ENCODE measurements at places on chromosomes 3 and 15.

GRCh38 chr3:126777366-126777765, 73.3 kb downstream of the CHCHD6 start:
- ATAC-seq = no peak

DNA sequence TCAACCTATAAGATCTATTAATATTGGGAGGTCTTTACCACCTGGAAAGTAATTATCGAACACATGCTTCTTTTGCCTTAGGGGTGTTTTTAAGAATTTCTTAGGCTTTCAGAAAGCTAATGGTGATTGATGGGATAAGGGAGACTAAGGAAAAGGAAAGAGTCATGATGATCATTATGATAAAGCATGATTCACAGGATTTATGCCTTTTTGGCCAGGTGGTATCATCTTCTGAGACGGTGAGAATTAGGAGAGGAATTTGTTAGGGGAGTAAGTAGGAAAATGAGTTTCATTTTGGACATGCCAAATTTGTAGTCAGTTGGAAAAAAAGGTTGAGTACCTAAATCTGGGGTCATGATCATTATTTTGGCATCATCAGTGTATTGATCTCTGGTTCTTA, 8.9 kb downstream of the ARMC8 start:
- ATAC-seq = no peak

DNA sequence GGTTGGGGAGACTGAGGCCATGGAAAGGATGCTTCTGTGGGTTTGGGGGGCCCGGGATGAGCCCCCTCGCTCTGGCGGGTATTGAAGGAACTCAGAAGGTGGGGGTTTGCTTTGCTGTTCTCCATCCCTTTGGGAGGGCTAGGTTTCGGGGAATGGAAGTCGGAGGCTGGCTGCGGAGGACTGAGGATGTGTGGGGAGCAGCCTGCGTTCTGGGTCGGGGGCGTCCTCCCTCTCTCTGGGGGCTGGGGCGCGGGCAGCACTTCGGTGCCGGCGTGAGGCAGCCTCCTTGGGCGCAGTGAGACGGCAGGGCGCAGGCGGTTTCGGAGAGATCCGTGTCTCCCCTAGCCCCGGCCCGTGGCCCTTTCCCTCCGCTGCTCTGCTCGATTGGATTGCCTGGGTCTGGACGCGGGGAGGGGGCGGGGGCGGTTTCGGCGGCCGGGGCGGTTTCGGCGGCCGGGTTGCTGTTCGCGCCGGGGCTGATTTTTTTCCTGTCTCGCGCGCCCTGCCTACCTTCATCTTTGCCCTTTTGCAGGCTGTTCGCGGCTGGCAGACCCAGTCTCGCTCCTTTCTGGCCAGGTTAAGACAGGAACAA, 1.4 kb downstream of the PTPRG start:
- ATAC-seq = no peak

DNA sequence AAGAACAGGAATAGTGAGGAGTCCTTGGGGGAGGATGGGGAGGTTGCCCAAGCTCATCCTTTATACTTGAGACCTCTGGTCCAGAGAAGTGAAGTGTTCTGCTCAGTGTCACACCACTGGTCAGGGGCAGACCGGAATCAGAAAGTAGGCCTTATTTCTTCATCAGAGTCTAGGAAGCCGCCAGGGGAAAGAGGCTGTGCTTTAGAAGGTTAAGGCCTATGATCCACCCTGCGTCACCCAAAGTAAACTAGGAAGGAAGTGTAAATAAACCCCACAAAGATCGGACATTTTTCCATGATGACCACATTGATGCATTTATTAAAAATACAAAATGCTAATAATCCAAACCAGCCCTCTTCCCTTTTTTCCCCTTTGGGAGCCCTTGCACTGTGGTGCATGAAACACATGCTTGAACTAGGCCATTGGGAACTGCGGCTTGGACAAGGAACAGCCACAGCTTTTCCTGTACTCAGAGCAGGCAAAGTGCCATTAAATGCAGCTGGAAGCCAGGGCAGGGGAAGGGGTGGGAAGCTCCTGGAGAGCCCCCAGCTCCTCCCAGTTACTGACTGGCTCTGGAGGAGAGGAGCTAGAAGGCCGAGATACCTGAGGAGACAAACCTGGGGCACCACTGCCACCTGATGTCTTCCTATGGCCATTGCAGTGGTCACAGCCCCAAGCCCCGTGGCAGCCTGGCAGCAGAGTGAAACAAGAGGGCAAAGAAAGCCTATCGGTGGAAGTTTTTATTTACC, 37.0 kb downstream of the CDC25A start:
- peak; percentile 84 for ATAC-seq

DNA sequence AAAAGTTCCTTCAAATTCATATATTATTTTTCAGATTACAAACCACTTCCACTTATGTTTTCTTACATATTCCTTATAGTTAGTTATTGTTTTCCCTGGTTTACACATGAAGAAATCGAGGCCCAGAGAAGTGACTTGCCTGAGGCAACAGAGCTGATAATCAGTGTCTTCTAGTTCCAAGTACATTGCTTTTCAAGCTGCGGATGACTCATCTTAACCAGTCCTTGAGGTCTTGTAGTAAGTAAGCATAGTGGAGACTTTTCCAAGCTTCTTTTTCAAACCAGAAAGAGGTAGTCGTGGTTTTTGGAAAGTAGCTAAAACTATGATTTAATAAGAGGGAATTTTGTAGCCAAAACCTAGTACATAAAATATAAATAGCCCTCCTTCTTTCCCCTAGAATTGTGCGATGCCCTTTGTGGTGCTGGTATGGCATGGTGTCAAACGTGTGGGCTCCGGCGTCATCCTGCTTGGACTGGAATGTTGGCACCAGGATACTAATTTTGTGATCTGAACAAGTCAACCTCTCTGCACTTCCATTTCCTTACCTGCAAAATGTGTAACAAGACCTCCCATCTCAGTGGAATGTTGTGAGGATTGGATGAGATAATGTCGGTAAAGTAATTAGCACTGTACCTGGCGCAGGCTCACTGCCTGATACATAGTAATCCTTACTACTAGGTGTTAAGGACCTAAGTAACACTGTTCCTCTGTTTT, 19.0 kb upstream of the DLG1 start:
- ATAC-seq = no peak

DNA sequence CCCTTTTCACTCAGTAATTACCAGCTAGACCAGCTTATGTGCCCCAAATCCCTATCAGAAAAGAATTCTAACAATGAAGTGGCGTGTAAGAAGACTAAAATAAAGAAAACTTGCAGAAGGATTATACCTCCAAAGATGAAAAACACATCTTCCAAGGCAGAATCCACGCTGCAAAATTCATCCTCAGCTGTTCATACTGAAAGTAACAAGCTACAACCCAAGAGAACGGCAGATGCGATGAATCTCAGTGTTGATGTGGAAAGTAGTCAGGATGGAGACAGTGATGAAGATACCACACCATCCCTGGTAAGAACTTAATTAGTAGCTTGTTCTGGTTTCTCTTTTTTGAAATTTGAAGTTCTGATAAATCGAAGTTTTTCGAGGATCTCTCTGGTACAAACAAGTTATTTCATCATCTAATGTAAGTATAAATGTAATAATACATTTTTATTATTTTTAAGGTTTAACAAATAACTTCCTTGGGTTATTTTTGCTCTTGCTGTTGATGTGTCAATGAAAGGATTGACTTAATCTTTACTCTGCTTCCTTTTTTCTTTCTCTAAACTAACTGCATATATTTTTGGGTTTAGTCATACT, 1.4 kb downstream of the WDR76 start:
- peak; percentile 36 for ATAC-seq

- no peak for ATAC-seq
Observed at GRCh38 chr3:43489930-43490329, 131.9 kb downstream of the ANO10 start.

GRCh38 chr3:195405651-195406050, 37.2 kb downstream of the ACAP2 start:
- no peak for ATAC-seq

DNA sequence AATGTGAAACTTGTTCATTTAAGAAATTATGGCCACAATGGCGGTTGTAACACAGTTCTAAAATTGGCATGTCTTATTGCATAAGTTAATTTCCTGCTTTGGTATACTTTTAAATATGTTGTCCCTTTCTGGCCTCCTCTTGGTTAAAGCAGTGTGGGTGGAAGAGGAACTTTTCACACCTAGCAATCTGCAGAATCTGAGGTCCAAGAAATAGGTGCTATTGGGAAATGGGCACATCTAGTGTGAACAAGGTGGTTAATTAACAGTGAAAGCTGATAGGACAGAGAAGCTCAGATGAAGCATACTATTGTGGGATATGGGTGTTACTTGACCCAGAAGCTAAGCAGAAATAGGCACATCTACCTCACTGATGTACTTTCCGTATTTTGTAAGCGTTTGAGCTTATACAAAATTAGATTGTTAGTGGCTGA, 10.6 kb downstream of the CMC1 start:
- no peak for ATAC-seq

DNA sequence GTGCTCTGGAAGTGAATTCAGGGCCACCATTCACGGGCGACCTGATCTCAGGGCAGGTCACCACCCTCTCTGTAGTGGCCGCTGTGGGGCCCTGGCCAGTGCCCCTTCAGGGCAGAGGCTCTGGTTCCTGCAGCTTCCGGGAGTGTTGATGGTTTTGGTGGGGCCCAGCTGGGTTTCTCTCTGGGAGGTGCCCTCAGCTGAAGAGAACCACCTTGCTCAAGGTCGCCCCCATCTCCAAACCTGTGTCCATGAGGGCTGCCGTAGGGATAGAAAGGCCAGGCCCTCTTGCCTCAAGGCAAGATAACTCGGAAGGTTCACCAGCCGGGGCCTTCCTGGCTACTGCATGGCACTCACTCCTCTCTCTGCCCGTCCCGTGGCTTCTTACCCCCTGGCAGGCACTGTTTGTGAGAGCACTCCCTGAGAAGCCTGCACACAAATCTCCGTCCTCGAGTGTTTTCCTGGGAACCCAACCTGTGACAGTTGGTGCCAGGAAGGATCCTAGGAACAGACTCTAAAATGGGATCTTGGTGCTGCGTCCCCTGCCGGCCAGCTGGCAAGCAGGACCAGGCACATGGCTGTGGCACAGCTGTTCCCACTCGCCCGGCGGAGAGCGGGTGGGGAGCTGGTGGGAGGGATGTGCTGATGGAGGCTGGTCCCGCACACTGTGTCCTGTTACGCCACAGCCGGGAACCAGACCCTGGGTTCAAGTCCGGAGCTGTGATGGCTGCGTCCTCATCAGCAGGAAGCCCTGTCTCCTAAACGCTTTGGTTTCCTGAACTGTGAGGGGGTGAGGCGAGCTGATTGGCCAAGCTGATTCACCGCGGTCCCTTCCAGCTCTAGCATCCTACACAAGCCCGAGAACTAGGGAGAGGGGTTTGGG, 23.2 kb upstream of the PIGZ start:
- ATAC-seq = no peak

DNA sequence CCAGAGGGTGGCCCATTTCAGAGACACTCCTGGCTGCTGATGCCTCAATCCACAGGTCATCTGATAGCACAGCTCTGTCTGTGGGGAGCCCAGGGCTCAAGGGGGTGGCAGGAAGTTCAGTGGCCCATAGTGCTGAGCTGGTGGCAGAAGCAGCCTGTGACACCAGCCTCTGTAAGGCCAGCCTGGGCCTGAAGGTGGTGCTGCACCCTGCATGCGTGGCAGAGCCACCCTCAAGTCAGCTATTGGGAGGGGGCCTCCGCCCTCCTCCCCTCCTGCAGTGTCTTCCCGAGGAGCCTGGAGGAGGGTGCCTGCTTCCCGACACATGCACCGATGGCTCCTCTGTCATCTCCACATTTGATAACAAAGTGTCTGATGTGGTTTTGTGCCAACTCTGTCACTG, 3.0 kb downstream of the PLA1A start:
- ATAC-seq = peak; percentile 50

DNA sequence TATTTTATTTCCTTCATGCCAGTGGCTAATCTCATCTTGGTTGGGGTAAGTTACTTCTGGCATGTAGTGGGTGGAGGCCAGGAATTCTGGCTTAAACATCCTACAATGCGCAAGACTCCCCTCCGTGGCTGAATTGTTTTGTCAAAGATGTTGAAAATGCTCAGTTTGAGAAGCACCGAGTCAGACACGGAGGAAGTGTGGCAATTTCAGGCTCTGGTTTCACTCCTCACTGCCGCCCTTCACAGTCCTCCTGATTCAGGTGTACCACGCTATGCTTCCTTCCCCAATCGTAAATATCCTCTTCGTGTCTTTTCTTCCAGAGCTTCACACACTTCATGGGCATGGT, 150.7 kb downstream of the OPA1 start:
- ATAC-seq = no peak

- no peak for ATAC-seq
Observed at GRCh38 chr3:52064561-52064960, 8.2 kb upstream of the DUSP7 start.

DNA sequence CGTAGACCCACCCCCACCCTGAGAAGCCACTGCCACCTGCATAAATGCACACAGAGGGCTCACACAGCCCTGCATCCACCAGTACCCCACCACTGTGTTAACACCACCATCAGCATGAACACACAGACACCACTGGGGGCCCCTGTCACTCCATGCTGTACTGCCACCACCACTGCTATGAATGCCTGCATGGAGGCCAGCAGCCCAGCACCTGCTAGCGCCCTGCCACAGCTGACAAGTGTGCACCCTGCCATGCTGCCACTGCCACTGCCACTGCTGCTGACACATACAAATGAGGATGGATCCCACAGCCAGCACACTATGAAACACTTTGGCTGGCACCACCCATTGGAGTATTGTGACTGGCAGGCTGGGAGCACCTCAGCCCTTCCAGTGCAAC, 361.0 kb downstream of the TAFA4 start:
- no peak for ATAC-seq

- ATAC-seq = no peak
Observed at GRCh38 chr3:119177321-119177720, 3.9 kb downstream of the UPK1B start.

DNA sequence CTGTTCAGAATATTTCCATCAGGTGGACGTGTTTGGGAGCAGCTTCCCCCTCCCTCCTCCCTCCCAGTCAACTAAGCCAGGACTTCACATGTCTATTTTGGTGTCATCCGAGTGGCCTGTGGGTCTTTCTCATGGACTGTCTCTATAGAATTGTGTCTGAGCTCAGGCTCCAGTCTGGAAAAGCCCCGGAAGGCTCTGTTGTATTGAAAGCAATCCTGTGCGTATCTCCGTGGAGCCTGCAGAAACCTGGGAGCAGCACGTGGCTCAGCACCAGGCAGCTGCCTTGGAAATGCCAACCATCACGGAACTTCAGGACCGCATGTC, 25.2 kb downstream of the COLQ start:
- ATAC-seq = no peak
